ENCODE measurements at places on chromosomes 12 and 14.

DNA sequence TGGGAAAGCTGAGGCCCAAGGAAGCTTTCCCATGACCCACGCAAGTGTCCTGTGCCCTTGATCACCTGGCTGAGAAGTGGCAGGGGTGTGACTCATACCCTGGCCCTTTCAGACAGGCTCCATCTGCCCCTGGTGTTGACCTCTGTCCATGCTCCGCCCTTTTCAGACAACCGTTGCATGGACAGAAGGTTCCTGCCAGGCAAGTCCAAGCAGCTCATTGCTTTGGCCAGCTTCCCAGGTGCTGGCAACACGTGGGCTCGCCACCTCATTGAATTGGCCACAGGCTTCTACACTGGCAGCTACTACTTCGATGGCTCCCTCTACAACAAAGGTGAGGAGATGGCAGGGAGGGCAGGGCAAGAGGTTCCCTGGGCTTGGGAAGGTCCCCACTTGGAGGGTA is 103.5 kb downstream of the WSCD2 start:
- no peak for DNase-seq

GRCh38 chr14:24179294-24179960 is 7.5 kb downstream of the REC8 start:
- no peak for DNase-seq

- peak; percentile 17 for DNase-seq
Measured at GRCh38 chr14:83071888-83072501, 1538.3 kb upstream of the SEL1L start.

GRCh38 chr12:84702001-84702400 is 210.6 kb downstream of the SLC6A15 start:
- DNase-seq, result no peak

GRCh38 chr12:125065021-125065918 is at the start of gene AACS:
Gene AACS (plus strand): TSS chr12:125065435. CDS start chr12:125065585, 150 bp downstream.
- DNase-seq, result peak; percentile 98

GRCh38 chr12:591167-592023 is 71.8 kb downstream of the NINJ2 start:
- DNase-seq, result no peak

DNA sequence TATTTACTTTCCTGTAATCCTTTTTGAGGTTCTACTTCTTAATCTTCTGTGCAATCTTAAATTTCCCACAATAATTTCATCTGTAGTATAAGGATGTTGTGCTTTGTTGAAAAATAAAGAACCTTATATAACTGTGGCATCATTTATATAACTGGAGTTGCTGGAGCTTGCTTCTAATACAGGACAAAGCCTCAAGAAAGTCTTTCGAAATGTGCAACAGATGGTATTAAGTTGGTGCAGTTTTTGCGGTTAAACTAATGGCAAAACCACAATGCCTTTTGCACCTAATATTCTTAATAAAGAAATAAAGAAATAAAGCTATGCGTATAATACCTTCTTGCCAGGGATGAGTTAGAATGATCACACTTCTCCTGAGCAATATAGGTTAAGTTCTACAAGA is 180.0 kb downstream of the KITLG start:
- no peak for DNase-seq

GRCh38 chr12:47223848-47224213 is 144.1 kb upstream of the AMIGO2 start:
- no peak for DNase-seq

GRCh38 chr14:91885839-91886238 is 18.5 kb upstream of the TC2N start:
- DNase-seq, result no peak

- DNase-seq, result no peak
Measured at GRCh38 chr12:49388682-49389386, 21.6 kb downstream of the SPATS2 start.

GRCh38 chr14:97077253-97077653 is 280.1 kb downstream of the VRK1 start:
- peak; percentile 37 for DNase-seq

GRCh38 chr14:96748362-96748761 is 48.8 kb upstream of the VRK1 start:
- DNase-seq, result no peak

- DNase-seq, result no peak
Measured at GRCh38 chr14:84882830-84883229, 647.1 kb upstream of the FLRT2 start.

GRCh38 chr14:87615822-87616679 is 376.9 kb downstream of the GALC start:
- peak; percentile 31 for DNase-seq

- DNase-seq, result no peak
Measured at GRCh38 chr12:15540469-15540872, 218.2 kb downstream of the PTPRO start.

GRCh38 chr12:113500782-113501311 is 29.2 kb upstream of the LHX5 start:
- DNase-seq, result no peak

DNA sequence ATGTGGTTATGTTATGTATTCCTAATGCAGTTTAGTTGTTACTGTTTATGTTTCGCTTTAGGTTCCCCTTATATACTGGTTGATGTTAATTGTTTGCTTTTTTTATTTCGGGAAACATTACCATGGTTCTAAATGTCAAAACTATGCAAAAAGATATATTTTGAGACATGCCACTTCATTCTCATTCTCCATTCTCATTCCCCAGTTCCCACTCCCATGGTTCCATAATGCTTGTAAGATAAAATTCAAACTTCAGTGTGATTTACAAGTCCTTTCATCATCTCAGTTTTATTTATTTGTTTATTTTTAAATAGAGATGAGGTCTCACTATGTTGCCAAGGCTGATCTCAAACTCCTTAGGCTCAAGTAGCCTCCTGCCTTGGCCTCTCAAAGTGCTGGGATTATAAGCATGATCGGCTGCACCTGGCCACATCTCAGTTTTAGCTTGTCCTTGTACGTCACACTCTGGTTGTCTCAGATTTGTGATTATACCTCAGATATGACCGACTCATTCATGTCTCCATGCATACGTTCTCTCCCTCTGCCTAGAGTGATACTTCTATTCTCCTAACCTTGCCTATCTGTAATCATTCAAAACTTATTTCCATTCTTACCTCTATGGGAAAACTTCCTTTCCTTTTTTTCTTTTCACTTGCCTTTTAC is 407.8 kb upstream of the RGS6 start:
- peak; percentile 41 for DNase-seq

DNA sequence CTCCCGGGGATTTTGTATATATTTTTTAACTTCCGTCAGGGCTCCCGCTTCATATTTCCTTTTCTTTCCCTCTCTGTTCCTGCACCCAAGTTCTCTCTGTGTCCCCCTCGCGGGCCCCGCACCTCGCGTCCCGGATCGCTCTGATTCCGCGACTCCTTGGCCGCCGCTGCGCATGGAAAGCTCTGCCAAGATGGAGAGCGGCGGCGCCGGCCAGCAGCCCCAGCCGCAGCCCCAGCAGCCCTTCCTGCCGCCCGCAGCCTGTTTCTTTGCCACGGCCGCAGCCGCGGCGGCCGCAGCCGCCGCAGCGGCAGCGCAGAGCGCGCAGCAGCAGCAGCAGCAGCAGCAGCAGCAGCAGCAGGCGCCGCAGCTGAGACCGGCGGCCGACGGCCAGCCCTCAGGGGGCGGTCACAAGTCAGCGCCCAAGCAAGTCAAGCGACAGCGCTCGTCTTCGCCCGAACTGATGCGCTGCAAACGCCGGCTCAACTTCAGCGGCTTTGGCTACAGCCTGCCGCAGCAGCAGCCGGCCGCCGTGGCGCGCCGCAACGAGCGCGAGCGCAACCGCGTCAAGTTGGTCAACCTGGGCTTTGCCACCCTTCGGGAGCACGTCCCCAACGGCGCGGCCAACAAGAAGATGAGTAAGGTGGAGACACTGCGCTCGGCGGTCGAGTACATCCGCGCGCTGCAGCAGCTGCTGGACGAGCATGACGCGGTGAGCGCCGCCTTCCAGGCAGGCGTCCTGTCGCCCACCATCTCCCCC is 777 bp downstream of the ASCL1 start:
- DNase-seq, result peak; percentile 87

DNA sequence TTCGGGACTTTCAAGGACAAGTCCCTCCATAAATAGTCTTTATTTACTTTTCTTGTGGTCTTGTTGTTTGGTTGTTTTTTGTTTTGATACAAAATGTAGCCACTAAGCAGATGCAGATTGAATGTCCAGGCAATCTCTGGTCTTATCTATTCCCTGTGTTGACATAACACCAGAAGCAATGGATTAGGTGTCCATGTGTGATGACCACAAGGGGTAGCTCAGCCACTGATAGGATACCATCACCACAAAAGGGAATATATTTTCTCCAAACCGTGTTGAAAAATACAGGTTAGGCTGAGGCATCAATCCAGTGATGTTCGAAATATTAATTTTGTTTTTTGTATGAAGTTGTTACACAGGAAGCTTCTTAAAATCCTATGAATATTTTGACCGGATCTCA is 196.3 kb downstream of the EPS8 start:
- no peak for DNase-seq

- DNase-seq, result no peak
Measured at GRCh38 chr12:125089083-125089482, 23.8 kb downstream of the AACS start.

GRCh38 chr12:108102363-108102762 is 26.7 kb upstream of the WSCD2 start:
- DNase-seq, result no peak

DNA sequence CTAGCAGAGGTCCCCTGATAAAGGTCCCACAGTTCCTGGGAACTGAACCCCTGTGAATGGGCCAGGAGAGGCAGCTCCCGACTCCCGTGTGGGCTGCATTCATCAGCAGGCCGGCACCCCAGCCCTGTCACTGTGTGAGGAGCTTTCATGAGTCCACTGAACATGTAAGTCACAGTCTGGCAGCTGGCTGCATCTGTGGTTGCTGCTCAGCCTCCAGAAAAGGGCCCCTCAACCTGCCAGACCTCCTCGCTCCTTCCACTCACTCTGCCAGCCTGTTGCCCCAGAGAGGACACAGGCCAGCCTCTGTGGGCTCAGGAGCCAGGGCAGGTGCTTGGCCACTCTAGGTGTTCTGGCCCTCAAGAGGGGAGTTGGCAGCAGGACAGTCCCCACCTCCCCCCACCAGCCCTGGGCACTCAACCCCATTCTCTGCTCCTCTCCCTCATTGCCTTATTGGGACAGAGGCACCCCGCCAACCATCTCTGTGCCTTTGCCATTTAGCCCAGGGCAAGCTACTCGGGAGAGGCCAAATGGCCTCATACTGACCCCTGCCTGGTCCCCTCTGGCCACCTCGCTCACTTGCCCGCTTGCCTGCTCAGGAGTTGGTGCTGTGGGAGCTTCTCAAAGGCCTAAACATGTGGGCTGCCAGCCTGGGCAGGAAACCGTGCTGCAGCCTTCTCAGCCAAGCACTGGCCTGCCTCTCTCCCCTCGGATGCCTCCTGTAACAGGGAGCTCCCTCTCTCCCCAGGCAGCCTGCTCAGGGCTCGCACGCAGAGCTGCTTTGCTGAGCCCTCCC is 1.9 kb downstream of the RTL1 start:
- DNase-seq, result peak; percentile 19

GRCh38 chr14:51248016-51248987 is 8.3 kb downstream of the TMX1 start:
- peak; percentile 66 for DNase-seq

- DNase-seq, result no peak
Measured at GRCh38 chr12:132432721-132433577, 57.0 kb upstream of the FBRSL1 start.

DNA sequence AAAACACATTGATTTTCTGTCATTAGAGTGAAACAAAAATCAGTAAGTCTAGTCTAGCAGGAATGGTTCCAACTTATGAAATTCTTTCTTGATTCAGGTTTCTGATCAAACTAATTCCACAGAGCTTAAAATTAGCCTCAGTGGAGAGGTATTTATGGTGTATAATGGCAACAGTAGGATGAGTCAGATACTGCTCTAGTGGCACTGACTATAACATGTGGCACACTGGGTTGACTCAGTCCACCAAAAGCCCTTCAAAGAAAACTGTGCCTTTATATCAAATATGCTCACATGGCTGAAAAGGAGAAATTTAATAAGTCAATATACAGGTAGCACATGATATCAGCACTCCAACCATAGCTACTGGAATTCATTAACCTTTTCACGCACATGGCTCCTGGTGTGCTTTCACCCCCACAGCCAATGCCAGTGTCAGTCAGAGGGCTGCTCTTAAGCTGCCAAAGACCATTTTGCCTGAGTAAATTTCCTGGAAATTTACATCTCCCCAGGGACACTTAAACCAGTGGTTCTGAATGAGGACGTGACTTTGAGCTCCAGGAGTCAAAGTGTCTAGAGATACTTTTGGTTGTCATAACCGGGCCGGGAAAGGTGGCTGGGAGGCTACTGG is 21.7 kb upstream of the CATSPERB start:
- no peak for DNase-seq

- DNase-seq, result no peak
Measured at GRCh38 chr14:49615776-49616175, 4.7 kb downstream of the RPL36AL start.
